Activated naive CD8-positive, alpha-beta T cell treated with anti-CD3 and anti-CD28 coated beads for 36 hours (primary cell): ENCODE measurements at places on chromosomes 2 and 18.

DNA sequence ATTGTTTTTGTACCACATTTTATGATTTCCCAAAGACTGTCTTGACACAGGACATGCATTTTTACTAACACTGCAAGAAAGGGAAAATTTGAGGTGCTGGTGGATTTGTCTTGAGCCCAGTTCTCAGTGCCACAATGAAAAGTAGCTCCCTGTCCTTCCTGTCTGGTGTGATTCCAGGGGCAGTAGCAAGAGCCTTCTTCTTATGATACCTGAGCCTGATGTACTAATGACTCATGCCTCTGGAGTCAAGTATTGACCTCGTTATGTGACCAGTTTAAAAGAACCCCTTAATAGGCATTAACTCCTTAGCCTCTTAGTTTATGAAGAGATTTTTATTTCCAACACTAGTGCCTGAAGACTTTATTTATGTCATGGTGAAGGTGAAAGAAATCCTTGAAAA is 728.6 kb downstream of the SLC4A3 start:
- H3K4me1 ChIP-seq = no peaks in the 10 kb centered on the region
- H3K36me3 ChIP-seq = no peaks in the 10 kb centered on the region
- DNase-seq = no peak
- H3K27me3 ChIP-seq = no peaks in the 10 kb centered on the region
- no peak overlapping the region for H3K4me3 ChIP-seq

- no peak overlapping the region for H3K4me3 ChIP-seq
- no peaks in the 10 kb centered on the region for H3K4me1 ChIP-seq
- no peaks in the 10 kb centered on the region for H3K36me3 ChIP-seq
- H3K27me3 ChIP-seq = no peaks in the 10 kb centered on the region
- no peak for DNase-seq
These were observed 497.1 kb downstream of the DSC3 start for GRCh38 chr18:30545393-30545792.

GRCh38 chr2:241931084-241931975 is 61.8 kb downstream of the RTP5 start:
- H3K27me3 ChIP-seq = no peaks in the 10 kb centered on the region
- H3K36me3 ChIP-seq = peaks cover 10% of the 10 kb centered on the region
- H3K4me3 ChIP-seq = no peak overlapping the region
- no peak overlapping the region for H3K27ac ChIP-seq
- no peaks in the 10 kb centered on the region for H3K4me1 ChIP-seq
- no peak for DNase-seq

DNA sequence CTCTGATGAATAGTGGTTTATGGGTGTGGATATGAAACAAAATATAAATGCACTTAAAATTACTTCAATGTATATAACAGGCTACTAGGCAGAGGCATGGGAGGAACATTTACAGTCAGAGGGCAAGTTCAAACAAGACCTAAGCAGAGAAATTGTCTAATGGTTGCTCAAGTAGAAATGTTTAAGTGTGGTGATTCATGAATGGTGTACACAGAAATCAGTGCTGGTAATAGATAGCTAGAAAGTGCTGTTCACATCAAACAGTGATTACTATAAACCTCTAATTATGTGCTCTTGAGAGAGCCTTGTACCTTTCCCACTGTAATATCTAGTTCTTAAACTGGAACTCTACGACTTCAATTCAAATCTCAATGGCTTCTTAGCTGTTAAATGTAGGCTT is 485.1 kb downstream of the NRXN1 start:
- no peaks in the 10 kb centered on the region for H3K36me3 ChIP-seq
- H3K4me3 ChIP-seq = no peak overlapping the region
- no peak overlapping the region for H3K27ac ChIP-seq
- DNase-seq = no peak

DNA sequence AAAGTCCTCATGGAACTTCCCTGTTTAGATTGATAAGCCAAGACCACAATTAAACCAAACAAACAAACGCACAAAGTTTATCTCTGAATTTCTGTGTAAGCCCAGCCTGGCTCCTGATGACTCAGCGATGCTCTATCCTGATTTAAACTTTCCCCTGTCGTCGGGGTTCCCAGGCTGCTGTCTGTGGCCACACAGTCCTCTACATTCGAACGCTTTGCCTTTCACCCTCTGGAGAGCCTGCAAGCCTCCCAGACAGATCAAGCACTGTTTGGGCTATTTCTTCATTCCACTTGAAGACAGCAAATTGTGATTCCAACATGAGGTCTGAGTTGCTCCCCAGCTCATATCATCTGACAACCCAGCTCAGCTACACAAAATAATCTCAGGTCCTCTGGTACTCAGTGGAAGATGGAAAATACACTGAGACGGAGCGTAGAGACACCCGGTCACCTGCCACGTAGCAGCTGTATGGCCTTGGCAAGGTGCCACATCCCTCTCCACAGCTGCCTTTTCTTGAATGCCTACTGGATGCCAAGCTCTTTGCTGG is 51.2 kb downstream of the CYRIA start:
- no peaks in the 10 kb centered on the region for H3K36me3 ChIP-seq
- no peak overlapping the region for H3K4me3 ChIP-seq
- no peak overlapping the region for H3K27ac ChIP-seq
- no peak for DNase-seq
- H3K27me3 ChIP-seq = peaks cover 26% of the 10 kb centered on the region
